ENCODE measurements at places on chromosomes 4 and X. TPM values are rescaled to one million over a fixed set of nuclear protein-coding genes. Genes with fewer than 3 reads are reported as not detected.

- peaks cover 5% of the 10 kb centered on the region for H3K4me1 ChIP-seq
- no peak overlapping the region for H3K27ac ChIP-seq
- H3K36me3 ChIP-seq: peaks cover 9% of the 10 kb centered on the region
- H3K4me3 ChIP-seq: no peak overlapping the region
These were observed 20.4 kb upstream of the SEPSECS start for GRCh38 chr4:25180524-25181131.

- no peak overlapping the region for H3K4me3 ChIP-seq
- no peak for ATAC-seq
- no peaks in the 10 kb centered on the region for H3K4me1 ChIP-seq
- H3K27ac ChIP-seq: no peak overlapping the region
These were observed 158.0 kb upstream of the PRDX4 start for GRCh38 chrX:23509256-23509655.

Gene PRR27
- total RNA-seq: not detected

Gene SERTM2
- not detected for total RNA-seq
